ENCODE measurements at places on chromosomes 7 and 10. TPM values are rescaled to one million over a fixed set of nuclear protein-coding genes. Genes with fewer than 3 reads are reported as not detected.

HSPB1 gene
- total RNA-seq: 91.8 TPM

NUTM2D gene
- total RNA-seq: 0.82 TPM

GRCh38 chr10:5620966-5621365 lies 45.4 kb downstream of the ASB13 start:
- no peak for DNase-seq

DNA sequence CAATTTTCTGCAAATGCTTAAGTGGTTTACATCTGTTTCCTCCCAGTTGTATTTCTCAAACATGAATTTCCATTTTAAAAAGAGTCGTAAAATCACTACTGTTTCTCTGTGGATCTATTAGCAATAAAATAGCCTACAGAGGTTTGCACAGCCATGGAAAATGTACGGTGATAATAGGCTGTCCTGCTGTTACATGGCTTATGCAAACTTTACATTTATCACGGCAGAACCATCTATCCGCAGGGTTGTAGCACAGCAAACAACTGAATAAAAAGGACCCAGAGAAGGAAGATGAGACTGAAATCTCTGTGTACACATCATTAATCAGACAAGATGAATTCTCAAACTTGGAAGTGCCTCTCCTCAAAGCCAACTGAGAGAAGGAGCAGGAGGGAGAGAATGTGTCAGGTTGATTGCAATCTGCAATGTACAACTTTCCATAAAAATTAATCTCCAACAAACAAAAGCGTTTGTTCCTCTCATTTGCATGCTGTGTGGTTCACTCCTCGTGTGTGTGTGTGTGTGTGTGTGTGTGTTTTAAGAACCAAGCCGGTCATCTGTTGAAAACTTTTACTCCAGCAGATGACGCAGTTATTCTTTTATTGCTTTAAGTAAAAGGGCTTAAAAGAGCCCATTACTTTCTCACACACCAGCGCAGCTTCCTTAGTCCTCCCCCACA lies 279.3 kb downstream of the SKAP2 start:
- DNase-seq: no peak

- no peak for DNase-seq
These were observed 118.2 kb downstream of the CUX1 start for GRCh38 chr7:101935521-101936141.

DNA sequence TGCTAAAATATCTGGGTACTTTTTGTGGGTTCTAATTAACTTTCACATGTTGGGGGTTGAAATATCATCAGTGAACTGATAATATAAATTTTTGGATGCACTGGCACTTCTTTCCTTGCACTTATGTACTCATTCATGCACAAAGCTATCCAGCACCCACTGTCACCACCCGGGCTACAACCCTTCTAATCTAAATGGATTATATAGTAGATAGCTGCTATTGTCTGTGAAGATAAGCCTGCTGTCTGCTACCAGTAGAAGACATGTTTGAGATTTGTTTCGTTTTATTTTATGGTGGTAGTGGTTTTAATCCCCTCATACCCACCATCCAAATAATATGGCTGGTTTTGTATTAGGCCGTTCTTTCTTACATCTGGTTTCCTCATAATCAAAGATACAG lies 353.5 kb upstream of the LRGUK start:
- DNase-seq: no peak
